SK-N-SH (cell line): ENCODE measurements at places on chromosomes 7 and 10.
A peak's percentile ranks its signal among the peaks of the same experiment; 100 is the strongest.

DNA sequence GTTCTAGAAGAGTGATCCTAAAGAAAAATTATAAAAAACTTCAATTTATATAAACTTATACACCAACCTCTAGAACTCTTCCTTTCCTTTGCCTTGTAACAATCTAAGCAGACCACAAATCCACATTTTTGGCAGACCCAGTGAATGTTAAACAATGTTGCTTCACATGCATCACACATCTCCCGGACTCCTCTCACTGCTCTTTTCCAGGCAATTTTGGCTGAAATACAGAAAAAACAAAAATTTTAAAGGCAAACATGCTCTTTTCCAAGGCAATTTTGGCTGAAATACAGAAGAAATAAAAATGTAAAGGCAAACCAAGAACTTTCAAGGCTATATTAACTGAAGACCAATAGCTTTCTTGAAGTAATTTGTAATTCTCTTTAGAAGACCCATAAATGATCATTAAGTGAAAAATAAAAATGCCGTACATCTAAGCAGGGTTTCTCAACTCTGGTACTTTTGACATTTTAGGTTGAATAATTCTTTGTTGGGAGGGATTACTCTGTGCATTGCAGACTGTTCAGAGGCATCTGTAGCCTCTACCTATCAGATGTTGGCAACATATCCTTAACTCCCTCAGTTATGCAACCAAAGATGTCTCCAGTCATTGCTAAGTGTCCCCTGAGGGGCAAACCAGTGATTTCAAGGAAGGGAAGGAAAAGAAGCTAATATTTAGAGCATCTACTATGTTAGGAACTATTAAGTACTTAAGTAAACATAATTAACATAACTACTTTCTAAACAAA lies 64.4 kb downstream of the NRBF2 start:
- H3K27ac ChIP-seq = peak overlapping the region; percentile 67; the same call in 1 of the 2 replicates
- H3K36me3 ChIP-seq = peaks cover 66% of the 10 kb centered on the region
- H3K4me1 ChIP-seq = no peaks in the 10 kb centered on the region; the same call in 1 of the 2 replicates
- no peaks in the 10 kb centered on the region for H3K27me3 ChIP-seq
- H3K4me3 ChIP-seq = no peak overlapping the region

DNA sequence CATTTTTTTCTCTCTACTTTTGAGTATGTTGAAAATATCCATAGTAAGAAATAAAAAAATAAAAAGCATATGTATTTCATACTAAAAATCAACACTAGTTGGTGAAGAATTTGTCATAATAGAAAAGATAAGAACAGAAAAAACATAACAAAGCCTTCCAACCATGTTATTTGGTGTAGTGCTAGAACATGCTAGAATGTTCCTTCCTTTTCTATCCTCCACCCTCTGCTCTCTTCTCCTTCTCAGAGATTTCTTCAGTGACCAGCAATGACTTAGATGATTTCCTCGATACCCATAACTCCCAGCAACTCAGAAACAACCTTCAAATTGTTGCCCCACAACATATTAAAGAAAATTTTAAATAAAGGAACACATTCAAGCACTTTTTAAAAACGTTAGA lies 2.6 kb downstream of the ZC3HAV1 start:
- no peaks in the 10 kb centered on the region for H3K36me3 ChIP-seq
- peak overlapping the region; percentile 98; the same call in 1 of the 2 replicates for H3K4me3 ChIP-seq
- no peak overlapping the region for H3K27ac ChIP-seq
- peaks cover 16% of the 10 kb centered on the region; the same call in 1 of the 2 replicates for H3K4me1 ChIP-seq

- H3K4me1 ChIP-seq = no peaks in the 10 kb centered on the region
- no peaks in the 10 kb centered on the region; the same call in 1 of the 2 replicates for H3K27me3 ChIP-seq
- DNase-seq = no peak
- H3K27ac ChIP-seq = no peak overlapping the region
Observed at GRCh38 chr10:26550774-26551526, 112.8 kb downstream of the APBB1IP start.

DNA sequence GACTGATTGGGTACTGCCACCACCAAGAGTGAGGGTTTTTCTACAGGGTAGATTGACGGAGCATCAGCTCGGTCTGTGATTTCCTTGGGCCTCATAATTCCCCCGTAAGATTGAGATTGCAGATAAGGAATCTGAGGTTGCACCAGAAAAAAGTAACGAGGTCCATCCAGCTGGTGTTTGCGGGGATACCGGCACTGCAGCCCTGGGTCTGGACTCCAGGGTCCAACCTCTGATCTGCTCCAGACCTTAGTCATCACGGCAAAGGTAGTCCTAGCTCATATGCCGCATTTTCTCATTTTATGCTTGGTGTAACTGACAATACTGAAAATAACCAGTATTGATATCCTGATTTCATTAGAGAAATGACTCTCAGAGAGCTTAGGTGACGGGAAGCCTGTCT lies 3.9 kb downstream of the CARD11 start:
- no peak overlapping the region for H3K27ac ChIP-seq
- no peaks in the 10 kb centered on the region; the same call in 1 of the 2 replicates for H3K4me1 ChIP-seq
- no peaks in the 10 kb centered on the region for H3K36me3 ChIP-seq
- DNase-seq = peak; percentile 30
